ENCODE measurements at places on chromosomes 6 and 20.

GRCh38 chr6:82761674-82762345 lies 303.8 kb downstream of the UBE3D start:
- DNase-seq, result no peak

DNA sequence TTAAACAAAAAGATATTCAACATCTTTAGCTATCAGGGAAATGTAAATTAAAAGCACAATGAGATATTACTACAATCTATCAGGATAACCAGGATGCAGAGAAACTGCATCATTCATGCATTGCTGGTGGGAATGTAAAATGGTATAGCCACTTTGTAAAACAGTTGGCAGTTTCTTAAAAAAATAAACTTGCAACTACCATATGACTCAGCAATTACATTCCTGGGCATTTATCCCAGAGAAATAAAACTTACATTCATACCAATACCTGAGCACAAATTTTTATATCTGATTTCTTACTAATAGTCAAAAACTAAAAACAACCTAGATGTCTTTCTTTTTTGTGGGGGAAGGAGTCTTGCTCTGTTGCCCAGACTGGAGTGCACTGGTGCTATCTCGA lies 190.3 kb upstream of the TAB2 start:
- no peak for DNase-seq

GRCh38 chr6:11333132-11333849 lies 100.8 kb upstream of the NEDD9 start:
- no peak for DNase-seq

DNA sequence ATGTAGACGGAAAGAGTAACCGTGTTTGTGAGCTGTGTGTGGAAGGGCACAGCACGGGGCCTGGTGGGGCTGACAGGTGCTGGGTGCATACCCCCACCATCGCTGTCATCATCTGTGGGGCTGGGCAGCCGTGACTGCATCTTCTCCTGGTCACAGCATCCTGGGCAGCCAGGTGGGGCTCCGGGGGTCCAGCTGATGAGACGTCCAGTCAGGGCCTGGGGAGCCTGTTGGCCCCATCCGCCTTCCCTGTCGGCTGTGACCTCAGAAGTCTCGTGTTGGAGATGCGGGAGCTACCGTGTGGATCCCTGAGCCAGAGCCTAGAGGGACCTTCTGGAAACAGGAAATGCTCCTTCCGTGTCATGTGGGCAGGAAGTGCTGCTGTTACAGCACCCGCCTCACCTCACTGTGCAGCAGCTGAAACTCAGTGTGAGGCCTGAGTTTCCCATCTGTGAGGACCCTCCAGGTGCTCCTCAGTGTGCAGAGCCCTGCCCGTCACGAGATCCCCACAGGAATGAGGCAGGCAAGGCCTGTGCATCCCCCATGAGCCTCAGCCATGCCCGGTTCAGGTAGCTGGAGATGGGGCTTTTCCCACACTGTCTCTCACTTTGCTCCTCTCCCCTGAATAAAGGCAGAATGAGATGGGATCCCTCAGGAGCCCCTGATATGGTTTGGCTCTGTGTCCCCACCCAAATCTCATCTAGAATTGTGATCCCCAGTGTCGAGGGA lies 108.7 kb downstream of the ERMARD start:
- DNase-seq, result no peak

GRCh38 chr6:166556863-166557322 lies 29.6 kb downstream of the RAMACL start:
- no peak for DNase-seq

DNA sequence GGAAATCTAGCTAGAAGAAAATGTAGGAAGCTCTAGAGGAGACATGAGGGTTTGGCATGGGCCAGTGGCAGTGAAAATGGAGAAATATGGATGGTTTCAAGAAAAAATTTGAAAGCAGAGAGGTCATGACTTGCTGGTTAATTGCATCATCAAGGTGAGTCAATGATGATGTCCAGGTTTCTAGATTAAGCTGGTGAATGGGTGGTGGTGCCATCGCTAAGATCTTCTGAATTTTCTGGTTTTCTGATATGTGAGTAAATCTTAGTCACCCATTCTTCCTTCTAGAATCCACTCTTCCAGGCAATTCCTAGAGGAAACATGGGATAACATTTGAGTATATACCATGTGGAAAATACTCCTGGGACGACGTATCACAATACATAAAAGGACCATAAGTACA lies 25.0 kb downstream of the SH3BGRL2 start:
- DNase-seq, result no peak

DNA sequence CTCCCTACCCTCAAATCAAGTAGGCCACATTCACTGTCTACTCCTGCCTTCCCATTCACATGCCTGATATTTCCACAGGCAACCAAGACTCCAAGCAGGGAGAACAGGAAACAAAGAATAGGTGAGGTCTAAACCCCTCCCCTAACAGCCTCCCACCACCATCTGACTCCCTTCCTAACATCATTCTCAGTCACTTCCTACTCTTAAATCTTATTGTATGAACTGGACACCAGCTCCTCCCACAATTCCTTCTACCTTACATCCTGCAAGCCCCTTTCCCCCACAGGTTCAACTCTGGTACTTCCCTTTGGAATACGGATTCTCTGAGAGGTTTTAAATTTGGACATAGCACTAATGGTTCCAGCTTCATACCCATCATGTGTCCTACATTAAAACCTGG lies 944 bp upstream of the C6orf136 start:
- no peak for DNase-seq

DNA sequence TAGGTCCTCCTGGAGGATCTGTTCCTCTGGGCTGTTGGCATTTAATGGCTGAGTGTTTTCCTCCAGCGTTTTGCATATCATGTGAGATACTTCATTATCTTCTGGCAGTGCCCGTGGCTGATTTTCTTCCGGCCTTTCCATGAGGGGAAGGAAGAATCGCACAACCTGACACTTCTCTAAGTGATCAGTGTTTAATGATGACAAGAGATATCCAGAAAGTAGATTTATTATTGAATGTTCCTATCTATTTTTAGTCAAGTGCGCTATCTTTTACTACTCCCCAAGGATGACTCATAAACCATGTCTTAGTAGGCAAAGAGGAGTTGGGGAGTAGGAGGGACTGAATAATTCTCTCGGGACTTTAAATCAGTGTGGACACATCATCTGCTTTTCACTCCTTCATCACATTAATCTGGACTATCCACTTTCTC lies 149.7 kb downstream of the PLCB4 start:
- DNase-seq, result peak; percentile 44

Data from NCI-H187 (cell line).